Ecto neural progenitor cell (in vitro differentiated cells): ENCODE measurements at places on chromosomes 5 and 9.

DNA sequence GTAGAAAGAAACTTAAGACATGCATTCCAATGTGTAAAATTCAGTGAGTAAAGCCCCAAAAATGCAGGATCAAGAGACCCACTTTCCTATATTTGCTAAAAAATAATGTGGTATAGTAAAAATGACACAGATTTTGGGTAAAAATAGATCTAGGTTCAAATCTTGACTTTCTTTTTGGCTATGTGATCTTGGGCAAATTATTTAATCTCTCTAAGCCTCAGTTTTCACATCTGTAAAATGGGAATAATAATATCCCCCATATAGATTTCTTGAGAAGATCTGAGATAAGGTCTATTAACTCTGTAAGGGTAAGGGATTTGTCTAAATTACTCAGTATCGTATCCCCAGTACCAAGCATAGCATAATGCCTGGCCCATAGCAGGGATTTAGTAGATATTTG is 172.3 kb downstream of the CARTPT start:
- no peak for DNase-seq

GRCh38 chr5:78879516-78879915 is 105.6 kb downstream of the ARSB start:
- DNase-seq = no peak

GRCh38 chr5:177601126-177601525 is 1.2 kb downstream of the B4GALT7 start:
- no peak for DNase-seq

DNA sequence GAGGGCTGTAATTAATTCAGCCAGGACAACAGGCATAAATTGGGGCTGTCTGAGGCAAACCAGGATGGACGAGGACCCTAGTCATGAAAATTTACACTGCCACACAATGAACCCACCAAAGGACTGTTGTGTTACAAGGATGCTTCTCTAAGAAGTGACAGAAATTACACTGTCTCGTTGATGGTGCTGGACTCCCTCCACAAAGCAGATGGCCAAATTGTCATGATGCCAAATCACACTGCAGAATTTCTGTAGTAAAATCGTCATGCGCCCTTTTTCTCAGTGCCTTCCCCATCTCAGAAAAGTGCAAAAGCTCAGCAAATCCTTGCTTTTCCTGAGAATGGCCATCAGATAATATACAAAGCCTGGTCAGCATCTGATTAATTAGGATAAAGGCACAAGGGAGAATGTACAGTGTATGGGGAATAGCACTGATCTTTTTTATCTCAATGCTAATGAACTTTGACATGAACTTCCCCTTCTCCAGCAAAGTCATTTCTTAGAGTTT is 545.8 kb downstream of the CSNK1G3 start:
- no peak for DNase-seq

DNA sequence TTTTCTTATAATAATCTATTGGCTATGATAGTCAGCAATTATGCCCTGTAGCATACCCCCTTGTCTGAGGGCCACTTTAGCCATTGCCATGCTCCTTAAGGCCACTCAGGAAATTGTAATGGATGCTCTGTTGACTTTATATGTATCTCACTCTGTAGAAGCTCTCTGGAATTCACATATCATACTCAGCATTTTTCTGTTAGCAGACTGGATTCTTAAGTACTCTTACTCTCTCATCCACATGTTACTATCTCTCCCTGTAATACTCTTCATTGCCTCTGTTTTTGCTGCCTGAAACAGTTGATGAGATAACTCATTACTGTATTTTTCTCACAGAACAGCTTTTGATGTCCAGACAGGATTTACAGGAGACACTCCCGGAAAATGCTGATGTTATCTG is 24.2 kb downstream of the TMEM232 start:
- no peak for DNase-seq

- no peak for DNase-seq
Measured at GRCh38 chr5:56110646-56111403, 116.1 kb upstream of the IL6ST start.

DNA sequence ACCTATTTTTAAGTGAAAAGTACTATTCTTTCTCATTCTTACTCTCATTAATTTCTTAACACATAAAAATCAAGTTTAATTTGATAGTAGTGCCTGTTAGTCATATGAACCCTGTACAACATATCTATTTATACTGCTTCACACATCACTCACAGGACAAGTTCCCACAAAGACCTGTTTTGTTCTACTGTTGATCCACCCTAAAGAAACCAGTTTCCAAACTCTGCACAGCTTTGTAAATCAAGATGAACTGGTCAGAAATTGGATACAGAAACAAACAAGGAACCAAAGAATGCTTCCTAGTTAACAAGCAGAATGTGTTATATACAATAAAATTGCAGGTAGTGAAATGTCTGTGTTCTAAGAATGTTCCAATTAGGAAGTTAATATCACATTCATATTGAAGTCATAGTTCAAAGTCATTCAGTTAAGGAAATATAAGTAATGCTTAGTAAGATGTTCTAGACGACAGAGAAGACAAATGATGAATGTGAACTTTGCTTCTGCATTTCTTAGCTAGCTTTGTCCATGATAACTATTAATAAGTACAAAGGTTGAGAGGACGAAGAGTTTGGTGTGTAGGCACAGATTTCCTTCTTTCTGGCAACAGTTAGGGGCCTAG is 33.4 kb downstream of the C9orf85 start:
- no peak for DNase-seq

DNA sequence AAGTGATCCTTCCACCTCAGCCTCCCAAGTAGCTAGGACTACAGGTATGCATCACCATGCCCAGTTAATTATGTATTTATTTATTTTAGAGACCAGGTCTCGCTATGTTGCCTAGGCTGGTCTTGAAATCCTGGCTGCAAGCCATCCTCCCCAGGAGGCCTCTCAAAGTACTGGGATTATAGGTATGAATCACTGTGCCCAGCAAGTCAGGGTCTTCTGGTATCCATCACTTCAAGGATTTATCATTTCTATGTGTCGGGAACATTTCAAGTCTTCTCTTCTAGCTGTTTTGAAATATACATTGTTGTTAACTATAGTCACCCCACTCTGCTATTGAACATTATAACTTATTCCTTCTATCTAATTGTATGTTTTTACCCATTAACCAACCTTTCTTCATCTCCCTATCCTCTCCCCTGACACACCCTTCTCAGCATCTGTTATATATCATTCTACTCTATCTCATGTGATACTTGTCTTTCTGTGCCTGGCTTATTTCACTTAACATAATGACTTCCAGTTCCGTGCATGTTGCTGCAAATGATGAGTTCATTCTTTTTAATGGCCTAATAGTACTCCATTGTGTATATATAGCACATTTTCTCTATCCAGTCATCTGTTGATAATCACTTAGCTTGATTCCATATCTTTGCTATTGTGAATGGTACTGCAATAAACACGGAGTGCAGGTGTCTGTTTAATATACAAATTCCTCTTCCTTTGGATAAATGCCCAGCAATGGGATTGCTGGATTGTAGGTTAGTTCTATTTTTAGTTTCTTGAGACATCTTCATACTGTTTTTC is 26.4 kb downstream of the UTP15 start:
- no peak for DNase-seq

DNA sequence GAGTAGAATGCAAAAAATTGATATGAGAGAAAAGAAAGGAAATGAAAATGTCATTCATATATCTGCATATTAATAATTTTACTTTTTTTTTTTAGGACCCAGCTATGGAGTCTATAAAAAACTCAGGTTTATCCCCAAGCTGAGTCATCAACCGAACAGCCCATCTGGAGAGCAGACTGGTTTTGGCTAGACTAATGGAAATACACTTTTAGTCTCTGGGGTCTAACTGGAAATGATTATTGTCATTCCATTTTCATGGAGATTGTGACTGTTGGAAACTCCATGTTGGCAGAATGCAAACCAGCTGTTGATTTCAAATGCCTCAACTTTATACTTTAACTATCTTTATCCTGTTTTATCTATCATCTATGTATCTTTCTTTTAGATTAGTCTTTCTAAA is 28.7 kb downstream of the ANXA1 start:
- DNase-seq = no peak

DNA sequence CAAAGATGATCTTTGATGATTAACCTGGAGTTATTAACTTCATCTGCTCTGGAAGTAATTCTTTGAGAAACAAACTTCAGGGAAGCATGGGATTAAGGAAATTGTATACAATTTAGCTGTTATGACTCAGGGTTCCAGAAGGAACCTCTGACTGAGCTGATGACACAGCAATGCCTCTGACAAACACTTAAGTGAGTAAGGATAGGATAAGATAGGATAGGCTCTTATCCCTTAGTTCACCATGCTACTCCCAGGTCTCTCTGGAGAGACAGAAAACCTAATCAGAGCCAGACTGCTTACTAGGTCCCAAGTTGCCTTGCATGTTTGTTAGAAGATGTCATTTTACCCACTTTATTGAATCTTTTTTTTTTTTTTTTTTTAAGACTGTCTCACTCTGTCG is 12.6 kb upstream of the TMEM38B start:
- no peak for DNase-seq

DNA sequence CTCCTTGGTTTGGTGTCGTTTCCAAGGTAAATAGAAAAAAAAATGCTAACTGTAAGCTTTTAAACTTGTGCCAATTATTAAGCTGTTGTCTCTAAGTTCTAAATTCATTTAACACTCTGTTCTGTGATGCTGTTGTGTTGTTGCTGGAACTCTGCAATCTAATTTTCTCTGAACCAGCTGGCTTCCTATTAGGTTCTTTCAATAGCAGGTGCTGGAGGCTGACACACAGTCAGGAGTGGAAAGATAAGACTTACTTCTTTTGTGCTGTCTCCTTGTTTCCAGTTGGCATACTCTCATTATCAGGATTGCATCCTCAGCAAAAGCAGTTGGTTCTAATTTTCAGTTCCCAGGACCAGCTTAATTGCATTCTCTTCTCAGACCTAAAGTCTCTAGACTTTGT is 1252.6 kb upstream of the NUDT12 start:
- no peak for DNase-seq

DNA sequence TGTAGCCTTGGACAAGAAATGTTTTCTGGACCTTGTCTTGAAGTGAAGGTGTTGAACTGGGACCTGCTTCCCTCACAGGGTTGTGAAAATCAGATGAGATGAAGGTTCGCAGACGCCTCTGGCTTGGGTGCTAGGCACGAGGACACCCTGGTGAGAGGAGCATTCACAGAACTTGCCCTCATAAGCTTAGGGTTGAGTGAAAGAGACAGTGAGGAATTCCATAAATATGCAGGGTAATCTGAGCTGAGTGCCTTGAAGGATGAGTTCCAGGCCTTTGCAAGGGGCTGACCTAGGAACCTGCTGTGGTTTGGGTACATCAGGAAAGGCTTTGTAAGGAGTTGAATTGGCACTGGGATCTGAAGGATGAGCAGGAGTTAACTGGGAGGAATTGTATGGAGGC is 75.7 kb upstream of the SAP30L start:
- no peak for DNase-seq
